ENCODE measurements at places on chromosomes 11 and 22.
A peak's percentile ranks its signal among the peaks of the same experiment; 100 is the strongest.

DNA sequence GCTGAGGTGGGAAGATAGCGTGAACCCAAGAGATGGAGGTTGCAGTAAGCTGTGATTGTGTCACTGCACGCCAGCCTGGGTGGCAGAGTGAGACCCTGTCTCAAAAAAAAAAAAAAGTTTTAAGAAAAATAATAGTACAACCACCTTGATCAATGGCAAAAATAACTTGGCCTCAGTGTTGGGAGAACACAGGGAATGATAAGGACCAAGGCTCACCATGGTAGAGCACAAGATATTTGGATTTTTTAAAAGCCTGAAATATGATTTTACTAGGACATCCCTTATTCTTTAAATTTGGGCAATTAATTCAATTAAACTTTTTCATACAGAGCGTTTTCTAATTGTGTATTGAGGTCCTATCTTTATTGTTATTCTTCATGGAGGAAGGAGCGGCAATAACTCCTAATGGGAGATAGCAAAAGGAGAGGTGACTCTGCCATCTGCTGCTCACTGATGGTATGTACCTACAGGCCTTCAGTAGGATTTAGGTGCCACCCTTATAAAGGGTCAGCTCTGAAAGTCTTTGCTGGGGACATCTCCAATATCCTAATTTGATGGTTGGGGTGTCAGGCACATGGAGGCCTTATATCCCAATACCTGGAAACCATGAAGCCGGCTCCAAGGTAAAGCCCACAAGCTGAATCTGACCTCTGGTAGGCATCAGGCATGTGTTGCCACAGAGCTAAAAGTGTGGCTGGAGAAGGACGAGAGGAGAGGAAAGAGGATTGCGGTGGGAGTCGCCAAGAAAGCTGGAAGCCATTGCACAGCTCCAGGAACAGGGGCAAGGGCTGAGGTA is 21.9 kb upstream of the POLD3 start:
- peak; percentile 70 for DNase-seq

GRCh38 chr11:29184939-29185890 is 831.6 kb downstream of the KCNA4 start:
- peak; percentile 93 for DNase-seq

DNA sequence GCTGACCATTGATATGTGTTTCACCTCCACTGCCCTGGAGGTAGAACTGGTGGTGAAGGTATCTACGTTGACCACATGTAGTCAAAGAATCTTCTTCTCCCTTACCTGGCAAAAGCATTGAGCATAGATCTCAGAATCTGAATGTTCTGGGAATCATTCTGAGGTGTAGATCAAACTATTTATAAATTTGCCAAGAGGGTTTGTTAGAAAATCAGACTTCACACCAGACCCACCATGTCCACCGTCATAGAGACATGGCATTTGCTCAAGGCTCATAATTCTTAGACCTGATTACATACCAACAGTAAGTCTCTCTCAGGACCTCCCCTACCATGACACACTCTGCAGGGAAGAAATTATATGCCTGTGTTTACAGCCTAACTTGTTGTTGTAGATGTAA is at the start of gene OR8B2:
TSS of gene OR8B2 (minus strand) at position 101 of the 400 bp plus-strand sequence. CDS start 1,156 bp downstream, outside the sequence.
- no peak for DNase-seq

GRCh38 chr11:45788887-45789286 is 16.1 kb upstream of the SLC35C1 start:
- no peak for DNase-seq

GRCh38 chr11:76598426-76598839 is 72.1 kb downstream of the LRRC32 start:
- DNase-seq = peak; percentile 52

DNA sequence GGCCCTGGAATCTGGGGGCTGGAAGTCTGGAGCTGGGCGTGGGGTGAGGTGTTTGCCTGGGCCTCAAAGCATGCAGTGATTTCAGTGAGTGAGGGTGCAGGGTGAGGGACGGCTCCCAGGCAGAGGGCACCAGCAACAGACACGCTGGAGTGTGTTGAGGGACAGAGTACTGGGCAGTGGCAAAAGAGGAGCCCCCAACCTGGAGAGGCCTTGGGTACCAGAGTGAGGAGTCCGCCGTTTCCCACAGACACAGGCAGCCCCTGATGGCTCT is 12.0 kb upstream of the TBC1D22A start:
- no peak for DNase-seq

DNA sequence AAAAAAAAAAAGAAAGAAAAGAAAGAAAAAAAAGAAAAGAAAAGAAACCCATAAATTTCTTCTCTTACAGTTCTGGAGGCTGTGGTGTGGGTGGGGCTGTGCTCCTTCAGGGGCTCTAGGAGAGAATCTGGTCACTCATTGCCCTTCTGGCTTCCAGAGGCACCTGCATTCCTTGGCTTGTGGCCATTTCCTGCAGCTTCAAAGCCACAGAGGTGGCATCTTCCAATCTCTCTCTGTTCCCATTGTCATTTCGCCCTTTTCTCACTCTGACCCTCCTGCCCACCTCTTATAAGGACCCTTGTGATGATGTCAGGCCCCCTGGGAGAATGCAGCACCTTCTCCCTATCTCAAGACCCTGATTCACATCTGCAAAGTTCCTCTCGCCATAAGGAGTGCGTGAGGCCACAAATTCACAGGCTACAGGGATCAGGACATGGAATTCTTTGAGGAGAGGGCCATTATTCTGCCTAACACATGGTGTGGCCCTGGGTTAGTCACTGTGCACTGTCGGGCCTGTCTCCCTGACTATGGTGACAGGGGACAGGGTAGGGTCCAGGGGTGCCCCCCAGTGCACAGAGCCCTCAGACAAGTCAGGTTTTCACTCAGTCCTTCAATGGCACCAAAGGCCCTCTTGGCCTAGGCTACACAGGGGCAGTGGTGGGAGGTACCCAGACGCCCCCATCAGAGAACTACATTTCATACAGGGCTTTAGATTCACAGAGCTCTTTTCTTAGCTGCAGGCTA is 38.6 kb upstream of the PRR5 start:
- no peak for DNase-seq

DNA sequence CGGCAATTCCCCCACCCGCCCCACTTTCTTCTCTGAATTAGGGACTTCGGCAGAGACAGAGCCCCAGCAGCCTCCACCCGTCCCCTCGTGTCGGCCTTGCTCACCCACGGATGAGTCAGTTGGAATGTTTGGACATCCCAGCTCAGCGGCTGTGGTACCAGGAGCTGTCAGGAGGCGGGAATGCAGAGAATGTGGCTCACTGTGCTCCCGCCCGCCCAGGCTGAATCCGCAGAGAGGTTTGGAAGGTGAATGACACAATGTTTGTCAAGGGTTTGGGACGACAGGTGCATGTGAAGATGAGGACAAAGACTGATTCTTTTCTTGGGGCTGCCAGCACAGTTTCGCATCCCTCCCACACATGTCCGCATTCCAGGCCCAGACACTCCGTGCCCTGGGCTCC is 39.6 kb downstream of the LIF start:
- peak; percentile 99 for DNase-seq

DNA sequence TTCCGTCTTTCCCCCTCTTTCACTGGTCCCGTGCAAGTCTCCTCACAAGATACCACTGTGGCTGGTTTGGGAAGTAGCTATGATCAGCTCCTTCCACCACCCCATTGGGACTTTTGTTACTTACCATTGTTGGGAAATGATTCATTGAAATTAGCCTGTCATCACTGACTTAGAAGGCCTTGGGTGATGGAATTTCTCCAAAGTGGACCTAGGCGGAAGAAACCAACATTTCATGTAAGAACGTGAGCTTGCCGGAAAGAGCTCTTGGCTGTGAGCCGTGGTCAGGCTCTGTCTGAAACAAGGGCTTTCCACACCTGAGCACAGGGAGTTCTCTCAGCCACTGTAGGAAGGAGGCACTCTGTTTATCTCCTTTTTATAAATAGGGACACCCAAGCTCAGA is 23.5 kb upstream of the CRYBB3 start:
- no peak for DNase-seq

GRCh38 chr11:6995703-6996102 is 24.4 kb downstream of the ZNF214 start:
- no peak for DNase-seq

DNA sequence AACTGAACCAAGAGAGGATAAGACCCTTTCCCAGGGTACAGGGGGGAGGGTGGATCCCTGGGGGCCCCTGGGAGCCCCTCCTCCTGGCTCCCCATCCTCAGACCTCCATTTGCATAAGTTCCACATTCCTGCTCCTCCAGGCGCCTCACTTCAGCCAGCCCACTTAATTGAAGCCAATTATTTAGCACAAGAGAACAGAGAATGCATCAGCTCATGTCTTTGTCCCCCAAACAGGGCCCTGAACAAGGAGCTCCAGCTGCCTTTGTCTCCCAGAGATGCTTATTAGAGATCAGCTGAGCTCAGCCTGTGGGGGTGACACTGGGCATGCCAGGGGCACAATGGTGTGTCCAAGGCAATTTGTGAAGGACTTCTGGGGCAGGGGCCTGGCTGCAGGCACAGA is 89.9 kb upstream of the PRDM11 start:
- no peak for DNase-seq

- DNase-seq = no peak
Observed at GRCh38 chr11:21412652-21413383, 743.4 kb downstream of the NELL1 start.

DNA sequence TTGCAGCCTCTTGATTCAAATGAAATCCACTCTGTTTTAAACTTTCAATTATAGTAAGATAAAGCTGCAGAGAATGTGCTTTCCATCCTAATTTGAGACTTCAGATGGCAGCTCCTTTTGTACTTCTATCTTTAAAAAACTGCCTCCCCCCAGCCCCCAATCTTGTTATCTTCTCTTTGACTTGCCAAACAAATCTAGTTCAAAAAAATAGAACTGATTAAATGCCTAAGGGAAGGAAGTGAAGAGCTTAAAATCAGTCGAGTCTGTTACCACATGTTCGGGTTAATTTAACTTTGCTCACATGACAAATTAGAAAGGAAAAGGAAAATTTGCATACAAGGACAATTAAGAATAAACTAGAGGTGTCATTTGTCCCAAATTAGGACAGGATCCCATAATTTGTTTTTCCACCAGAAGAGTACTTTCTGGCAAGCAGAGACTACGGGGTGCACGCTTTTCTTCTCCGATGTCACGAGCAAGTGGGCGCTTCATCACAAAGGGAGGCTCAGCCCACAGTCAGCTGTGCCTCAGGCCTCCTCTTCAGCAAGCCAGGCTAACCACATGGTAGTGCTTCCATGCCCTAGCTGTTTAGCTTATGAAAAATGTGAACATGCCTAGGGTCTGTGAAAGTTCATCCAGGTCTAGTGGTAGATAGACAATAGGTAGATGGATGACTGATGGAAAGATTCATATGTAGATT is 69.0 kb upstream of the LDLRAD3 start:
- DNase-seq = no peak

DNA sequence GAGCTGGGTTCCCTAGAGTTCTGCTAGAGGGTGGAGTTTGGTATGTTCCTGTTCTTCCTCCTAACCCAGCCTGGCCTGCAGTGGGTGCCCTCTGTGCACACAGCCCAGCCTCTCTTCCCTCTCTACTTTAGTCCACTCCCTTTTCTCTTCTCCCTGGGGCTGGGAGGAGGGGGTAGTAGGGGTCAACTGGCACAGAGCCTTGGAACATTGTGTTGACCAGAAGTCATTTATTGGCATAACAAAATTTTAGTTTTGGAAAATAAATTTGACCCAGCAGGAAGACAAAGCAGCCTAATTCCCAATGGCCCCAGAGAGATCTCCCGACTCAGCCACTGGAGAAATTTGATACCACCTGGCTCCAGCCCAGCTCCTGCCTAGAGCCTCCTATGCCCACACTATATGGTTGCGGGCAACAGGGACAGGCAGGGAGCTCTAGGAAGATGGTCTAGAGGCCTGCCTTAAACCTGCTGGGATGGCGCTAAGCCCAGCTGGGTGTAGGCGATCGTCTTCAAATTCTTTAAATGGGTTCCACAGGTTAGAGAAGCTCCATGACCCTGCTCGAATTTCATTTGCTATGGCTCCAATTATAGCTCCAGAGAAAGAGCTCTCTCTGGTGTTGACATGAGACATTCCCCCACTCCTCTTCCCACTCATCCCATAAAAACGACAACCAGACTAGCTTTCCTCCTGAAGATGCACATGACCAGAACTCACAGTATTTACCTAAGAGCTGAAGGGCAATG is 9.9 kb downstream of the PCSK7 start:
- no peak for DNase-seq

GRCh38 chr11:111001986-111002611 is 243.4 kb upstream of the POU2AF2 start:
- DNase-seq = peak; percentile 71

GRCh38 chr11:72512956-72513355 is 78.6 kb upstream of the CLPB start:
- DNase-seq = no peak

DNA sequence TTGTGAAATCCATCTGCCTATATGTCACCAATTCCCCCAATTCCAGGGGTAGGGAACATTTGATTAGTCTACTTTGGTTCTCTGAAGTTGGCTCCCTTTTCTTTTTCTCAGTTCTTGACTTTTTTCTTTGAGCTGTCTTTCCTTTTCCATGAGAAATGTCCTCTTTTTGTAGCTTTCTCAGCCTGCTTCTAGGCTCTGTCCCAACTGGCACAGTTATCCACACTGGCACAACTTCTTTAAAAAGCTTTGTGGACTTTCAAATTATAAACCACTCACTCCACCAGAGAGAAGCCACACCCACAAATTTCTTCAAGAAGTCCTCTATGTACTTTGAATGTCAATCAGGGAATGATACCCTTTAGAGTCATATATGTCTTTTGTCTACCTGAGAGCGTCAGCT is 100.5 kb downstream of the TTC17 start:
- no peak for DNase-seq

GRCh38 chr11:66115638-66116301 is 45.7 kb downstream of the PACS1 start:
- DNase-seq = no peak

Data from ELR (cell line).